Activated CD8-positive, alpha-beta memory T cell treated with anti-CD3 and anti-CD28 coated beads for 1 hour (primary cell): ENCODE measurements at places on chromosomes 1 and 21.

DNA sequence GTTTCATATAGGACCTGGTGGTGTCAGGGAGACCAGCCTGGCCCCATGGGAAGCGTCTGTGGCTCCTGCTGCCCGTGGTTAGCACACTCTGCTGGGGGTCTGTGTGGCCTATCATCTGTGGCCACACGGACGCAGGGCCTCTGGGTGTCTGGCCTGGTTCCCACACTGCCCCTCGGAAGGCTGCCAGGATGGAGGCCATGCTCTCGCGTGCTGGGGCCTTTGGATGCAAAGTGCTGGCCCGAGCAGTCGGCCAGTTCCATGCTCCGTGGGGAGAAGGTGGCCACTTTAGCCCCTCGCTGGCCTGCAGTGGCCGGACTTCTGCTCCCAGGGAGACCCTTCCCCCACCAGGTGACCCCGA lies 20.8 kb upstream of the LRRC3 start:
- DNase-seq, result no peak

- no peak for DNase-seq
Measured at GRCh38 chr1:214280386-214281020, 456 bp upstream of the SMYD2 start.

GRCh38 chr1:225998560-225999226 lies 450 bp downstream of the SDE2 start:
- DNase-seq, result no peak

DNA sequence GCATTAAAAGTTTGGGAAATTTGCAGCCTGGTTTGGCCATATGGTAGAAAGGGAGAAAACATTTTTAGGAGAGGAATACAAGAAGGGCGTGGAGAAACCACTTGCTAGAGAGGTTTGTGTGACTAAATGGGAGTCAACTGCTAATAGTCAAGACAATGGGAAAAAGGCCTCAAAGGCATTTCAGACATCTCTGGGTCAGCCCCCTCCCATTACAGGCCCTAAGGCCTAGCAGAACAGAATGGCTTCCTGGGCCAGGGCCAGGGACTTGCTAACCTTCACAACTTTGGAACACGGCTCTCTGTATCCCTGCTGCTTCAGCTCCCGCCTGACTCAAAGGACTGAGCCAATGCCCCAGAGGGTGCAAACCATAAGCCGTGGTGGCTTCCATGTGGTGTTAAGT lies 752.3 kb upstream of the ADAMTS5 start:
- DNase-seq, result no peak

DNA sequence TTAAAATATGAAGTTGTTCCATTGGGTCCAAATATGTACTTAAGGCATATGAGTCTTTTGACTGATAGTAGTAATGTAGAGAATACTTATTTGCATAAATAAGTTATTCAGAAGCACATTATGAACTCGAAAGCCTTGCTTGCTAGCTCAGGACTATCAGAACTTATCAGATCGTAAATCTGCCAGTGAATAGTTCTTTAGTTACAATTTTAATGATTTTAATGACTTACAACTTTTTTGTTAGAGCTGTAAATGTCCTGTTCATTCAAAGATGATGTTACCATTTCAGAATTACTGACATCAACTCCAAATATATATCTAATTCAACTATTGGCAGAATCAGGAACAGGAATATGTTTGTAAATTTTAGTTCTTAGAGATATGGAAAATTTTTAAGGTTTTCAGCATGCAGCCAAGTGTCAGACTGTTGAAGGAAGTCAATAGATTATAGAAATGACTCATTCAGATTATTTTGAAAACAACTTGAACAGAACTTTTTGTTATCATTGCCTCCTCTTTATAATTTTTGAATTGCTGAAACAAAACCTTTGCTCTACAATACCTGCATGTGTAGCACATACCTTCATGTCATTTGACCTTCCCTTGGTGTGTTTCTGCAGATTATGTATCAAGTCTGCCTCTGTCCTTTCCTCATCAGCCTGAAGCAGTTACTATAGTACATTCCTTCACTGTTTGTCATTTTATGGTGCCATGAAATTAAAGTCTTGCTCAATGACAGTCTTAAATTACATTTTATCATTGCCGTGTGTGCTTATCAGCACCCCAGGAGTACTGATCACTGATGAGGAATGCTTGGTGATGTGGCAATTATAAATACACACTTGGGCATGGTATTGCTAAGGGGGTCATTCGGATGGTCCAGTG lies 44.9 kb downstream of the LRRC8D start:
- no peak for DNase-seq

DNA sequence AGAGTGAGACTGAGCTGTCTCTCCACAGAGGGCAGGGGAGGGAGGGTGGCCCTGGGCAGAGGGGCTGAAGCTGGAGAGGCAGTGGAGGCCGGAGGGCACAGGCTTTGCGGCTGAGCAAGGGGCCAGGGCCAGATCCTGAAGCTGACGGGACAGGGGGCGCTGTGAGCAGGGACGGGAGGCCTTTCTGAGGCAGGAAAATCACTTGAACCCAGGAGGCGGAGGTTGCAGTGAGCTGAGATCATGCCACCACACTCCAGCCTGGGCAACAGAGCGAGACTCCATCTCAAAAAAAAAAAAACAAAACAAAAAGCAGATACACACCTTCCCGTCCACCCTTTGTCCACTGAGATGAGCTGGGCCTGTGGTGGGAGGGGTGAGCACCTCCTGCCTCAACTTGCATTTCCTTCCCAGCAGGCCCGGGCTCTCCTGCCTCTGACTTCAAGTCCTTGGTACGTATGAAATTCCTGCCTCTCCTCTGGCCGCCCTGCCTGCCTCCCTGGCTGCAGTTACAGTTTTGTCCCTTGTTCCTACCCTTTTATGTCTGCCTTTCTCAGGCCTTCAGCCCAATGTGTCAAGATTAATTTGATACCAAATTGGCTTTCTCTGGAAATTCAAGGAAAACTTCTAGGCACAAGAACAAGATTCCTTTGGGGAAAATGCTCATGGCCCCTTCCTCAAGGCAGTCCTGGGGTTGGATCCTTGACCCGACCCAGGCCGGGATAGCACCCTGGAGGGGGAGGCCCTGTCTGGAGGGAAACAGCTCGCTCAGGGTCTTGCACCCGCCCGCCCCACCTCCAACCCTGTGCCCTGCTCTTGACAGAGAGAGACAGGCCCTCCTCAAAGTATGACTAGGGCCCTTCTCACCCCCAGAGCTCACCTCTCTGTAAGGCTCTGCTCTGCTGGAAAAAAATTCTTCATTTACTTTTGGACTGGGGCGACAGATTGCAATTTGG lies 11.2 kb upstream of the ADAMTSL4 start:
- DNase-seq, result no peak

- no peak for DNase-seq
Measured at GRCh38 chr21:27590271-27590670, 623.4 kb upstream of the ADAMTS5 start.

DNA sequence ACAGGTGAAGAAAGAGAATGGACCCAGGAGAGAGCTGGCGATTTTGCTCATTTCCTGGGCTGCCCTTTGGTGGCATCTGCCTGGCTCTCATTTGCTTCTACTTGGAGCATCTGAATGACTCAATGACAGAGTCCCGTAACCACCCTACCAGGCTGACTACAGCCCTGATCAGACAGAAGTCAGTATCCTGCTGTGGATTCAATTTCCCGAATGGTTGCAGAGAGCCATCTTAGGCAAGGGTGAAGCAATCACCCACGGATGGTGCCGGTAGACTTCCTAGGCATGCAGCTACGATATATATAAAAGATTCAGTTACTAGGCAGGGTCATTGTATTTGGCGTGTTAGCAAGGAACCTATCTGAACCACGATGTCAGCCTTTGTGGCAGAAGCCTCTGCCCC lies 10.2 kb downstream of the AJAP1 start:
- DNase-seq, result no peak

GRCh38 chr1:207401578-207401977 lies 52.5 kb upstream of the CR2 start:
- no peak for DNase-seq

DNA sequence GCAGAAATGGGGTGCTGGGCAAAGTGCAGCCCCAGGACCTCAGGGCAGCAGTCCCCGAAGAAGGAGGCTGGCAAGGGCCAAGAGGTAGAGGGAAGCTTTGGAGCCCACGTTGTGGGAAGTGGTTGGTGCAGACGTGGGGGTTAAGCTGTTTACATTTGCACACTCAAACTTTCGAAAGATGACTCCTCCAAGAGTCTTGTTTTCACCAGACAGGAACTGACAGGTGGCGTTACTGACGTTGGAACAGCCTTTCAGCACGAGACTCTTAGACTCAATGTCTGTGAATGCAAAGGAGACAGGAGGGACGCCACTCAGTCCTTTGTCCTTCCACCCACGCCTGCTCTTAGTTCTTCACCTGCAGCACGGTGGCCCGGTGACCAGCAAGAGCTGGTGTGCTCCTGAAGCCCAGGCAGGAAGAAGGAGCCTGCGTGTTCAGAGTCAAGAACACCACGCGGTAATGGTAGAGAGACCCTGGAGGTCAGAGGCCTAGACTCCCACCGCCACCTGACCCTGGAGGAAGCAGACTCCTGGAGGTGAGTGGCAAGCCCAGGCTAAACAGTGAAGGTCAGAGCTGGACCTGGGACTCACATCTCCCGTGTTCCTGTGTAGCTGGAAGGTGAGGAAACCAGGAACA lies 15.9 kb downstream of the LYPD8 start:
- DNase-seq, result no peak

GRCh38 chr1:183070923-183071618 lies 47.9 kb downstream of the LAMC1 start:
- no peak for DNase-seq

DNA sequence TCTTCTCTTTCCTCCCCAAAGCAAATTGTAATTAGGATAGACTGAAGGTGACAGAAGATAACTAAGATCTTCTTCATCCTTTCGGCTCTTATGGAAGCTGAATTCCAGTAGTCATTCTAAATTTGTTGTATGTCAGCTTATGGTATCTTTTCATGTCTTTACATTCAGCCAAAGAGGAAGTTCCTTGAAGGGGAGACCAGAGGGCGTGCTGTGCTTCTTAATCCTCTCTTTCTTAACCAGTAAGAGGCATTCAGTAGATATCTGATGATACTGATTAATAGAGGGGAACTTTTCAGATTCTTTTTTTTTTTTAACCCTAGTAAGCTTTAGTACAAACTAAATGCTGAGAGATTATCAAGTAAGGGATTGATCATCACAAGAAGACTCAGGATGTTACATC lies 102.3 kb downstream of the OSBPL9 start:
- DNase-seq, result no peak

GRCh38 chr1:109404838-109405237 lies 7.1 kb upstream of the SORT1 start:
- no peak for DNase-seq

- DNase-seq, result no peak
Measured at GRCh38 chr1:240104672-240105071, 13.0 kb downstream of the FMN2 start.

DNA sequence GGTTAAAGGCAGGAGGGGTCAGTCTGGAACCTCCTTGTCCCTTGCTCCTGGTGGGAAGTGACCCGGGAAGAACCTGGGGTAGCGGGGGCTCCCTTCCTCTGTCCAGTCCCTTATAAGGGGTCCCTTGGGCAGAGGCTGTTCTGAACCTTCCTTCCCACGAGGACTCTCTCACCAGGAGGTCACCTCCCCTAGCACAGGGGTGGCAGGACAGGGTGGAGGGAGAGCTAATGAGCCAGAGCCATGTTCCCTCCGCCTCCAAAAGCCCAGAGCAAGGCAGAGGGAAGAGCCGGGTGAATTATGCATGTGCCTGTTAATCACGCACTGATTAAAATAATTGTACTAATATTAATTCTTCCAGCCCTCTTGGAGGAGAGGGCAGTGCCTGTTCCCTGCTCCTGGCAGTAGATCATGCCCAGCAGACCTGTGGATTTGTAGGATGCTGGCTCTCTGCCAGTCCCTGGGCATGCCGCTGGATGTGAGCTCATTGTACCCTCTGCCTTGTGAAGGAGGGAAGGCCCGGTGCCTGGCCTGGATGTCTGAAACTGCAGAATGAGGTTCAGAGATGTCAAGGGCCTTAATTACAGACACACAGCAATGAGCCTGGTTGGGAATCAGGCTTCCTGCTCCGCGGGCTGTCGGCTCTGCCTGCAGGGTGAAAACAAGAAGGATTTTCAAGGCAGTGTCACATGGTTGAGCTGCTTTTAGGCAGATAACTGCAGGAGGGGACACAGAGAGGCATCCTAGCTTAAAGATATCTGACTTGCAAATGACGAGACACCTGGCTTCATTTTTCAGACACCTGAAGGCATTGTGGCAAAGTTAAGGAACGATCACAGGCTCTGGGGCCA lies 68.2 kb downstream of the IGSF21 start:
- DNase-seq, result no peak

DNA sequence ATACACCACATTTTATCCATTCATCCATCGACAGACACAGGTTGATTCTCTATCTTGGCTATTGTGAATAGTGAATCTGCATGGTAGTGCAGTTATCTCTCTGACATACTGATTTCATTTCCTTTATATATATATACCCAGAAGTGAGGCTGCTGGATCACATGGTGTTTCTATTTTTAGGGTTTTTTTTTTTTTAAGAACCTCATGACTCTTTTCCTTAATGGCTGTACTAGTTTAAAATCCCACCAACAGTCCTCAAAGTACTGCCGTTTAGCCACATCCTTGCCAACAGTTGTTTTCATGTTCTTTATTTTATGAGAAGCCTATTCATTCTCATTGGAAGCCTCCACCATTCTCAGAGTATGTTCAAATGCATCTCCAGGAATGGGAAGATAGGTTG lies 258.7 kb upstream of the SNX7 start:
- no peak for DNase-seq

DNA sequence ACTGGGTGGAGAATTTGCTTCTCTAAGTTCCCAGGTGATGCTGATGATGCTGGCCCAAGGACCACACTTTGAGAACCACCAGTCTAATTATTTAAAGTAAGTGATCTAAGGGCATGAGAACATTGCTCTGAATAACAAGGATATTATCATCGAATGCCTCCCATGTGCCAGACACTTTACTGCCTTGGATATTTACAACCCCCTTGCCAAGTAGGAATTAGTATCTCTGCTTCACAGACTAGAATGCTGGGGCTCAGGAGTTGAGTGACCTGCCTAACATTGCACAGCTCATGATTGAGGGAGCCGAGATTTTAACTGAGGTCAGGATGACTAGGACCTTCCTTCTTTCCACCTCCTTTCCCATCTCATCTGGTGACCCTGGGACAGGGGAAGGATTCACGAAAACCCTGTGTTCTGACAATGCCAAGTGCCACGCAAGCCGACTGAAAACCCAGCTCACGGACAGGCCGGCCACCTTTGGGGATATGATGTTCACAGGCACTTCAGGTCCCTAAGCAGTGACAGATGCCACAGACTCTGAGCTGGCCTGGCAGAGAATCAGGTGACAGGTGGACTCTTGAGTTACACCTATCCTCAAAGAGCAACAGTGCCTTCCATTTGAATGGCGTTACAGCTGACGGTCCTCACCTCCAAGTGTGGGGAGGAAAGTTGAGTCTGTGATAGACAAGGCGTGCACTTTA lies 230.7 kb downstream of the TOMM20 start:
- no peak for DNase-seq
